Activated T-helper 1 cell treated with Interleukin-2 at 50 U/mL for 16 hours (primary cell): ENCODE measurements at places on chromosomes 2 and 18.

DNA sequence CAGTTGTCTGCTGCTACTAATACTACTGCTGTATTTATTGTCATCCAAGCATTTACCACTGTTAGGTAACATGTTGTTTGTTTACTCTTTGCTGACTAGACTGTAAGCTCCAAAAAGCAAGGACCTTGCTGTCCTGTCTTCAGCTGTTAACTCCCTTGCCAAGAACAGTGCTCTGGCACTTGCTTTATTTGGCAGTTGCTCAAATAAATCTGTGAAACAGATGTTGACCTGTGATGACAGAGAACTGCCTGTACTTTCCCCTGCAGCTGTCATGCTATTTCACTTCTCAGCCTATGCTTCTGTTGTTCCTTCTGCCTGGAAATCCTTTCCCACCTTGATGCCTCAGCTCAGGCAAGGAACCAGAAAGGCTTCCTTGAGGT is 181.2 kb downstream of the ATAD2B start:
- no peak for DNase-seq

DNA sequence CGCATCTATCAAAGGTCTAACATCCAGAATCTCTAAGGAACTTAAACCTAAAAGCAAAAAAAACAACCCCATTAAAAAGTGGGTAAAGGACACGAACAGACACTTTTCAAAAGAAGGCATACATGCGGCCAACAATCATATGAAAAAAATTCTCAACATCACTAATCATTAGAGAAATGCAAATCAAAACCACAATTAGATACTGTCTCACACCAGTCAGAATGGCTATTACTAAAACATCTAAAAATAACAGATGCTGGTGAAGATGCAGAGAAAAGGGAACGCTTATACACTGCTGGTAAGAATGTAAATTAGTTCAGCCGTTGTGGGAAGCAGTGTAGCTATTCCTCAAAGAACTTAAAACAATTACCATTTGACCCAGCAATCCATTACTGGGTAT is 38.0 kb downstream of the PPP3R1 start:
- no peak for DNase-seq

- DNase-seq = no peak
These were observed 111.6 kb upstream of the TACR1 start for GRCh38 chr2:75310876-75311275.

DNA sequence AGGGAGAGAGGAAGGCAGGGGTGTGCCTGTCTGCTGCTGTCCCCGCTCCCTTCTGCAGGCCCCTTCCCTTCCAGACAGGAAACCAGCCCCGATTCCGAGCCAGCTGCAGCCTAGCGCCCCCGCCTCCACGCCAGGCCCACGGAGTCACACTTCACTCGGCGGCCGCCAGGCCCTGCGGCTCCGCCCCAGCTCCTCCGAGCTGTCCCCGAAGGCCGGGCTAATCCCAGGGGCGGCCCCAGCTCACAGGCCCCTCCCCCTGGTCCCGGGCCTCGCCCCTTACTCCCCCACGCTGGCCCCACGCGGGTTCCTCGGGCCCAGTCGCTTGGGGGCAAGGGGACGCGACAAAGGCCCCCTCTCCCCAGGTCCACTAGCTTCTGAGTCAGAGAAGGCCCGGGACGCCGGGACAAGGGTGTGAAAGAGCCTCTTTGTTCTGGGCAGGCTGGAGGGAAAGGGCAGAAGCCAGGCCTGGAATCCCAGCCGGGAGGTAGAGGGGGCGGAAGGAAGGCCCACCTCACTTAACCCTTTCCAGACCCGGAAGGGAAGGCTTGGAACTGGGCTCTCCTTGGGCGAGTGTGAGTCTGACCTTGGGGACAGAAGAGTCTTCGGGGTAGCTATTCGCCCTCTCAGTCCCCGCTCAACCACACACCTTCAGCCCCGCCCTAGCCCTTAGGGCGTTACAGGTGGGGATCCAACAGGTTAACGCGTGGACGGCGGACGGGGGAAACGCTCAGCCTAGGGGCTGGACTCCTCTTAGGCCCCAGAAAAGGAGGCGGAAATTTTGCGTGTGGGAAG is 1.2 kb downstream of the RTKN start:
- no peak for DNase-seq

GRCh38 chr2:240293557-240294461 is 141.7 kb upstream of the GPC1 start:
- DNase-seq = no peak

- no peak for DNase-seq
These were observed 10.5 kb downstream of the VIT start for GRCh38 chr2:36707050-36707449.

DNA sequence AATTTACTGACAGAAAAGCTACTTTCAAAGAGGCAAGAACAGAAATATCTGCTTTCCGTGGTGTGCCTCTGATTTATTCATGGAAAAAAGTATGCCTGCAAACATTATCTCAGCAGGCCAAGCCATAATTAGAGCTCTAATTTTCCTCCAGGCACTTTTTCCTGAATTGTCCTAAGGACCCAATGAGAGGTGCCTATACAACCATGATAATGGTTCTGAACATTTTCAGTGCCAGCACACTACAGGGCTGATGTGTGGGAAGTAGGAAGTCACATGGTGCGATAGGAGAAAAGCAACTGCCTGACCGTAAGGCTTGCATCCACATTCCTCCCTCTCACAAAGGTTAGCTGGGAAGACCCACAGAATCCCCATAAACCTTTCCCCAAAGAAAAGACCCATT is 45.9 kb upstream of the EGR4 start:
- no peak for DNase-seq

- no peak for DNase-seq
These were observed 135.7 kb downstream of the GRB14 start for GRCh38 chr2:164485541-164485940.

- DNase-seq = no peak
These were observed 186.1 kb upstream of the STON1 start for GRCh38 chr2:48343571-48344440.

DNA sequence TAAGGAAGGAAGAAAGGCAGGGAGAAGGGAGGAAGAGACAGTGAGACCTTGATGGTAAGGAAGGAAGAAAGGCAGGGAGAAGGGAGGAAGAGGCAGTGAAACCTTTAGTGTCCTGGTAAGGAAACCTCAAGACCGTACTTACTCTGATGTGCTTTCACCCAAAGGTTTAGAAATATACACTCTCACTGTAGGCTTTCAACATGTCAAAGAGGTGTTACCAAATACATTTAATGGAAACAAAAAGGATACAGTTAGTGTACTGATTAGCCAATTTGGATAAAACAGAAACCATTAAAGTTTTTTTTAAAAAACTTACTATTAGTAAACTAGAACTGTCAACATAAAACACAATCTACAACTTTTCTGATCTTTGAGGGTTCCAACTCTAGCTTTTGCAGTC is 7.1 kb downstream of the FBXO15 start:
- no peak for DNase-seq

GRCh38 chr2:175965773-175966172 is 36.3 kb downstream of the LNPK start:
- no peak for DNase-seq

GRCh38 chr2:49515996-49516782 is 361.9 kb upstream of the FSHR start:
- no peak for DNase-seq

DNA sequence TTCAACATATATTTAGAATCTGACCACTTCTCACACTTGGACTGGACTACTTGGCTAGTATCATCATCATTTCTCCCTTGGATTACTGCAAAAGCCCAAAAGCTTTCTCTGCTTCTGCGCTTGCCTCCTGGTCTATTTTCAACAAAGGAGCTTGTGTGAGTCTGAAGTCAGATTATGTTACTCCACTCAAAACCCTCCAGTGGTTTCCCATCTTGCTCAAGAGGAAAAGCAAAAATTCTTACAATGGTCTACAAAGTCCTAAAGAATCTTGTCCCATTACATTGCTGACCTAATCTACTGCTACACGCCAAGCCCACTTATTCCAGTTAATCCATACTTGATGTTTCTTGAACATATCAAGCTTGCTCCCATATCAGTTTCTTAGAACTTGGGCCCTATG is 9.6 kb downstream of the PREPL start:
- no peak for DNase-seq

DNA sequence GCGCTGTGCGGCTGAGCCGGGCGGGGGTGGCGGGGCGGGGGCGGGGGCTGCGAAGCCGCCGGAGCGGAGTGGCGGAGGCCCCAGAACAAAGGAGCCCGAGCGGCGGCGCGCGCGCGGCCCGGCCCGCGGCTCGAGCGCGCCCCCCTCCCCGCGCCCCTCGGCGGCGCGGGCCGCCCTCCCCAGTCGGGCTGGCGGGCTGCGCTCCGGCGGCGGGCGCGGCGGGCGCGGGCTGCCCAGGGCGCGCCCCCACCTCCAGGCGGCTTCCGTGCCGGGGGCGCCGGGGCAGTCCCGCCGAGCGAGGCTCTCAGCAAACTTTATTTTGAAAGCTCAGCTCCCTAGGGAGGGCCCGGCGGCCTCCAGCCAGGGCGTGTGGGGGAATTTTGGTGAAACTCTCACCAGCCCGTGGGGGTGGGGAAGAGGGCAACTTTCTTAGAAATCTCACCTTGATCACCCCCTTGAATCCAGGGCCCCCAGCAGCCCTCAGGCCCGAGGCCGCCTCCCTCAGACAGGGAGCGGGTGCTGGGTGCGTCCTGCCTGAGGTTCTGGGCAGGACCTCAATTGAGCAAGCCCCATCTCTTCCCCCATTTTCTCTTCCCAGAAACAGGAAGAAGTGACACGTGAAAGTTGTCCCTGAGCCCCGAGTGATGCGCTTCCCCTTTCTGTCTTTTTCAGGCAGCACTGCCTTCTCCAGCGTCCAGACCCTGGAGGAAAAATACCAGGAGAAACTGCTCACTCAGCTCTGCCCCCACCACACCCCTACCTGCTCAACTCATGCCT is 786 bp downstream of the TET3 start:
- DNase-seq = no peak

DNA sequence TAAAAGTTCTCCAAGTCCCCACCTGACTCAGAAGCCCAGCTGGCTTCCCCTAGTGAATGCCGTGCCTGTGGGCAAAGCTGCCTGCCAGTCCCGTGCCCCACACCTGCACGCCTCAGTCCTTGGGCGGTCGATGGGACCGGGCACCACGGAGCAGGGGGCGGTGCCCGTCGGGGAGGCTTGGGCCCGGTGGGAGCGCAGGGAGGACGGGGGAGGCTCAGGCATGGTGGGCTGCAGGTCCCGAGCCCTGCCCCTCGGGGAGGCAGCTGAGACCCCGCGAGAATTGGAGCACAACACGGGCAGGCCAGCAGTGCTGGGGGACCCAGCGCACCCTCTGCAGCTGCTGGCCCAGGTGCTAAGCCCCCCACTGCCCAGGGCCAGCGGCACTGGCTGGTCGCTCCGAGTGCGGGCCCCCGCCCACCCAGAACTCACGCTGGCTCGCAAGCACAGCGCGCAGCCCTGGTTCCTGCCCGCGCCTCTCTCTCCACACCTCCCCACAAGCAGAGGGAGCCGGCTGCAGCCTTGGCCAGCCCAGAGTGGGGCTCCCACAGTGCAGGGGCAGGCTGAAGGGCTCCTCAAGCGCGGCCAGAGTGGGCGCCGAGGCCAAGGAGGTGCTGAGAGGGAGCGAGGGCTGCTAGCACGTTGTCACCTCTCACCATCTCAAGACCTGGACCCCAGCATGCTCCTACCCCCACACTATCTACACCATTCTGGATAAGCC is 215.5 kb downstream of the TNS1 start:
- DNase-seq = no peak

DNA sequence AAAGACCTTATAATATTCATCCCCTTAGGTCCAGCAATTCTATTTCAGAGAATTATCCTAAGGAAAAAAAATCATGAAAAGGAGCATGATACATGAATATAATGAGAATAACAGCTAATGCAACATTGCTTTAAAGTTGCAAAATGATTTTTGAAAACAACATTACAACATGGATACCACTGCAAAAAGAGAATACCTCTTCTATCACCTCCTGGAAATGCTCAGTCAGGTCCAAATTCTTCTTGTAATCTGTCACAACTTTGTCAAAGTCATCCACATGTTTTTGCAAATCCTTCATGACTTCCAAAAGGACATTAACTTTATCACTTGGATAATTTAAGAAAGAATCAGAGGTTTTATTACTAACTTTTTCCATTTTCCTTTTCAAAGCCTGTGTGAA is 47.9 kb upstream of the TTN start:
- DNase-seq = no peak

DNA sequence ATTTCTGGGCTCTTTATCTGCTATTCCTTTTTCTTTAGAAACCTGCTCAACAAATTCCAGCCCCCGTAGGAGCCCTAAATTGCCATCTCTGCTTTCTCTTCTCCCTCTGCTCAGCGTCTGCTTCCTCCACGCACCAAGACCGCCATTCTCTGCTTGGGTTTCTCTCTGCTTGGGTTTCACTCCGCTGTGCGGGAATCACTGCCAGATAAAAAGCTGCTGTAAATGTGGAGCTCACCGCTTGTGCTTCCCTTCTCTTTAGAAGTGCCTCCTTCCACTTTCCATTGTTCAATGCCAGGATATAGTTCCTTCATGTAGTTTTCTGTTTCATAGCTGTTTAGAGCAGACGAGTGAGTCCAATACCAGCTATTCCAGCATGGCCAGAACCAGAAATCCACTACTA is 45.9 kb downstream of the TMEM237 start:
- no peak for DNase-seq

GRCh38 chr2:102126169-102126568 is 16.4 kb upstream of the IL1R1 start:
- no peak for DNase-seq

DNA sequence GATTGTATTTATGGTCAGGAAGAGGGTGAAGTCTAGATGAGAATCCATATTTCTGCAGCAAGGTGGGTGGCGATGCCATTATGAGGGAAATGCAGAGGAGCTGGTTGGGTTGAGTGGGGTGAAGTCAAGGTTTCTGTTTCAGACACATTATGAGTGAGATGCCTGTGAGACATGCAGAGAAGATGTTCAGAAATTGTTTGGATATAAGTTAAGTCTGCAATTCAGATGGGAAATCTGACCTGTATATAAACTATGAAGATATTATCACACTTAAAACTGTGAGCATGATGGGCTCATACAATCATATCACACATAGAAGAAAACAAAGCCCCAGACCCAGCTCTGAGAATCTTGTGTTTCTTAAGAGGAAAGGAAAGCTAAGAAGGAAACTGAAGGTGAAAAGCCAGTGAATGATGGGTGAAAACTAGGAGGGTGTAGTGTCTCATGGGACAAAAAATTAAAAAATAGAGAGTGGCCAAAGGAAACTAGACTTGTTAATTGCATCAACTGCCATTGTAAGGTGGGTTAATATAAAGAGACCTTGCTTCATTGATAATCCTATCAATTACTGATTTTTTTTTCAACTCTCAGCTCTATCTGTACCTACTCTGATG is 14.2 kb downstream of the GALNT5 start:
- no peak for DNase-seq

- no peak for DNase-seq
These were observed 137.6 kb downstream of the FAM124B start for GRCh38 chr2:224264259-224264658.

DNA sequence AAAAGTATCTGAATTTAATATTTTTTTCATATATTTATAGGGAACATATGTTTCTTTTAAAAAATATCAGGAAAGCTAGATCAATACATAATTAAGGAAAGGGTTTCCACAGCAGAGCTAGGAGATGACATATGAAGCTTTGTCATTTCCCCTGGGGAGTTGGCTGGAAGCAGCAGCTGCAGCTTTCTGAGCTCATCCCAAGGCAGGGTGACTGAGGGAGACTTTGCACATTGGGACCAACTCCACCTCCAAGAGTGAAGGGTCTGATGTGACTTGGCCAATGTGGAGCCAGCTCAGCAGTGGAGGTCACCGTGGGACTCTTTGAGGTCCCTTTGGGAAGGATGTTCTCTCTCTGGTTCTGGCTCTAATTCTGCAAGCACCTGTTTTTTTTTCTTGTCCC is 315.1 kb downstream of the RDH14 start:
- DNase-seq = no peak
